Anterior cingulate cortex (tissue), 58 donors: ENCODE measurements at places on chromosomes 7 and 10.

DNA sequence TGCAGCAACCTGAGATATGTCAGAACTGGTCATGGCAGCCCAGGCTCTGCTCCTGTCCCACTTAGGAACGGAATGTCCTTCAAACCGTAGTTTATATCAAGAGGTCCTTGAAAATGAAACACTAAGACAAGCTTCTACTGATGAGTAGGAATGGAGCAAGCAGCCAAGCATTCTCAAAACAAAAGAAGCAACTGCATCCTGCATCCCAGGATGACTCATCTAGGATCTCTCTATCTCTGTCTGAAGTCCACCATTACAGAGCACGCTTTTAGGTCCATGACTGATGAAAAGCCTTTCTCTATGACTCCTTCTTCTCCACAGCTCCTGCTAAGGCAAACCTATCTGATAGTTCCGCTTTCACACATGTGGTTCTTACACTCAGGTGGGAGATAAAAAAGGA is 16.3 kb downstream of the MBL2 start:
- DNase-seq: no peak

DNA sequence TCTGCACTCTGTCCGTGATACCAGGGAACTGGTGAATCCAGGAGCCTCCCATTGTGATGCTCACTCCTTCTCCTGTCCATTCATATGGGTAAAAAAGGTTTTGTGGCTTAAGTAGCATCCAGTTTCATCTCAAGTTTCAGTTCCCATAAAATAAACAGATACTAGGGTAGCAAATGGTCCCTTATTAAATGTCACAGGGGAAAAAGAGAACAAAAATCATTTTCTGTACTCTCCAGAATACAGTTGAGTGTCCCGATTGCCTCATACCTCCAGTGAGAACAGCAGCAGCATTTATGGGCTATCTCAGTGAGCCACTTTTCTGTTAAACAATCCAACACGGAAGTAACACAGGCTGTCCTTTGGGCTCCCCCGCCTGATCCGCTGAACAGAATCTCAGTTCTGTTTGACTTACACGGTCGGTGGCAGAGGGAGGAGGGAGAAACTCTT is 179.6 kb downstream of the CELF2 start:
- no peak for DNase-seq

DNA sequence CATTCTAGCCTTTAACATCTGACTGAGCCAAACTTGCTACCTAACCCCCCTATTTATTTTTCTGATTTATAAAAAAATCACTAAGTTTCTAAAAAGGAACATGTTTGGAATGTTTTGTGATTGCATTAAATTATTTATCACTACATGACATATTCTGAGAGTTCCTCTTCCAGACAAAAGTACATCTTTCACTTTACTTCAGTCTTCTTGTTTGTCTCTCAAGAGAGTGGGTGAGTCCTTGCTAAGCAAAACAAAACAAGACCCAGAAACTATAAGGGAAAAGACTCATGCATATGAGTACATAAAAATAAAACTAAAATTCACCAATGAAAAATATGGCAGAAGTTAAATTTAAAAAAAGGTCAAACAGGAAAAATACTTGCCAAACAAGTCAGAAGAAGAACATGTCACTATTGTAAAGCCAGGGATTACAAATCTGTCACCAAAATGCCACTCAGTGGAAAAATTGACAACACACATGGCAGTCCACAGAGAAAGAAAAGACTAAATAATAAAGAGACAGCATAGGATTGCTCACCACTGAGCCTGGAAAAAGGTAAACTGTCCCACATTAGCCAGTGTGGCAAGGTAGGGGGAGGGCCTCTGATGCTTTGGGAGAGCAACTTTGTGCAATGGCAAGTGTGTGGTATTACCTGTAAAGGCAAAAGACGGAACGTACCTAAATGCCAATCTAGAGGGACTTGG is 166.7 kb upstream of the ZNF32 start:
- no peak for DNase-seq

DNA sequence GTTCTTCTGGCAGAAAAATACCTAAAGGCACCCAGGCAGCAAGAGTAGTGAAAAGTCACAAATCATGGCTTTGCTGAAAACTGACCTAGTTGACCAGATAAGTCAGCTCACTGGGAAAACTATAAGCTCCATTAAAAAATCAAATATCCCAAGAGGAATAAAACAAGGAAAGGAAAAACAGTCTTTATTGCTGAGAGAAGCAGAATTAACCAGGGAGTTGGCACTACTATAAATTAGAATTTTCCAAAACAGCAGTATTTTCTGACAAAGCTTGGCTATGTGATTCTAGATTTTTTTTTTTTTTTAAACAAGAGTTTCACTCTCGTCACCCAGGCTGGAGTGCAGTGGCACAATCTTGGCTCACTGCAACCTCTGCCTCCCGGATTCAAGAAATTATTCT is 12.6 kb downstream of the CCDC172 start:
- DNase-seq: no peak

DNA sequence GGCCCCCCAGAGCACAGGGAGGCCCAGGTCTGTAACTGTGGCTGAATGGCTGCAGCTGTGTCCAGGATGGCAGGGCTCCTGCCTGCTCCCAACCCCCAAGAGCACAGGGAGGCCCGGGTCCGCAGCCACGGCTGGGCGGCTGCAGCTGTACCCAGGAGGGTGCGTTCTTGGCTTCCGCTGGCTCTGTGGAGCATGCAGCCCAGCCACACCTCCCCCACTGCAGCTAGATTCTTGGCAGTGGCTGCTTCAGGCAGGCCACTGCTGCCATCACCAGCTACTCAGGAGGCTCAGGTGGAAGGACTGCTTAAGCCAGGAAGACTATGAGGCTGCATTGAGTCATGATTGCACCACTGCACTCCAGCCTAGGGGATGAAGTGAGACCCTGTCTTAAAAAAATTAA is 27.9 kb downstream of the C7orf25 start:
- DNase-seq: no peak

GRCh38 chr7:54161621-54162020 is 380.6 kb upstream of the VSTM2A start:
- DNase-seq: no peak

DNA sequence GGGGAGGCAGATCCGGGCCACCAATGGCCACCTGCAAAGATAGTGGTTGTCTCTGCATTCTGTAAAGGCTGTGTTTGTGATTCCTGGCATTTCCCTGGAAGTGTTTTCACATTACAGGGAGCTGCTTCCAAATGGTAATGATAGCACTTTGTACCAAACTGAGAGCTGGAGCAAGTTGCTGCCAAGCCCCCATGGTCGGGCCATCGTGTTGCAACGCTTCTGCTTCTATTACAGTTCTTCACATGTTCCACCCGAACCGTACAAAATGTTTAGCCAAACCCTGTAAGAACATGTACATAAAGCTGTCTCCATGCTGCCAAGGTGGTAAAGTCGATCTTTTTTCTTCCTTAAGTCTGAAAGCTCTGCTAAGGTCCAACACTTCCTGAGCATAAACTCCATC is 397.7 kb upstream of the NFE2L3 start:
- no peak for DNase-seq

GRCh38 chr7:131104596-131105293 is 222.9 kb upstream of the MKLN1 start:
- DNase-seq: no peak
